ENCODE measurements at places on chromosomes 2 and 18.

DNA sequence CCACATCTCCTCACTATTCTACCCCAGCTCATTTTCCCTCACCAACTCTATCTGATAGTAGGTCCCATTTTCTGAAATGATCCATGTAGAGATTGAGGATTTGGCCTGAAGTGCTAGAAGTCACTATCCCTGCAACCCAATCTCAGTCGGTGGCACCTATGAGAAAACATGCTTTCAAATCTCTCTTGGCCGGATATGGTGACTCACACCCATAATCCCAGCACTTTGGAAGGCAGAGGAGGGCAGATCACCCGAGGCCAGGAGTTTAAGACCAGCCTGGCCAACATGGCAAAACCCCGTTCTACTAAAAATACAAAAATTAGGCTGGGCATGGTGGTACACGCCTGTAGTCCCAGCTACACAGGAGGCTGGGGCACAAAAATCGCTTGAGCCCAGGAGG, 19.1 kb upstream of the MARCHF4 start:
- DNase-seq: no peak

GRCh38 chr2:168526641-168527040, 70.6 kb downstream of the CERS6 start:
- no peak for DNase-seq

GRCh38 chr18:34650121-34650545, 60.0 kb upstream of the DTNA start:
- DNase-seq: no peak

DNA sequence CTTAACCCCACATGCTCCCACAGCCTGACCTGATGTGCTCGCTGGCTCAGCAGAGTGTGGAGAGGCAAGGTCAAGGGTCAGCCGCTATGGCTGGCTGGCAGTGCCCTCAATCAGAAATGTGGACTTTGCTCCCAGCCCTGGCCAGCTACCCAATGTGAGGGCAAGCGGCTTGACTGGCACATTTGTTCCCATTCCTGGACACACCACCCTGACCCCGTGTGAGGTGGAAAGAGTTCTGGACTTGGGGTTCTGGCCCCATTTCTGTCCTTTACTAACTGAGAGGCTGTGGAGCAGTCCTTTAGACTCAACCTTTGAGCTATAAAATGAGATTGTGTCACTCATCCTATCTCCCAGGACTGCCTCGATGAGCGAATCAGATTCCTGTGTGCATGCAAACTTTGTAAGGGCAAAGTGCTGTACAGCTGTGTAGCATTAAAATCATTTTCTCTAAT, 9.1 kb downstream of the THNSL2 start:
- no peak for DNase-seq

Data from GM12891 (cell line).